ENCODE measurements at places on chromosomes 1 and 21. TPM values are rescaled to one million over a fixed set of nuclear protein-coding genes. Genes with fewer than 3 reads are reported as not detected.

DNA sequence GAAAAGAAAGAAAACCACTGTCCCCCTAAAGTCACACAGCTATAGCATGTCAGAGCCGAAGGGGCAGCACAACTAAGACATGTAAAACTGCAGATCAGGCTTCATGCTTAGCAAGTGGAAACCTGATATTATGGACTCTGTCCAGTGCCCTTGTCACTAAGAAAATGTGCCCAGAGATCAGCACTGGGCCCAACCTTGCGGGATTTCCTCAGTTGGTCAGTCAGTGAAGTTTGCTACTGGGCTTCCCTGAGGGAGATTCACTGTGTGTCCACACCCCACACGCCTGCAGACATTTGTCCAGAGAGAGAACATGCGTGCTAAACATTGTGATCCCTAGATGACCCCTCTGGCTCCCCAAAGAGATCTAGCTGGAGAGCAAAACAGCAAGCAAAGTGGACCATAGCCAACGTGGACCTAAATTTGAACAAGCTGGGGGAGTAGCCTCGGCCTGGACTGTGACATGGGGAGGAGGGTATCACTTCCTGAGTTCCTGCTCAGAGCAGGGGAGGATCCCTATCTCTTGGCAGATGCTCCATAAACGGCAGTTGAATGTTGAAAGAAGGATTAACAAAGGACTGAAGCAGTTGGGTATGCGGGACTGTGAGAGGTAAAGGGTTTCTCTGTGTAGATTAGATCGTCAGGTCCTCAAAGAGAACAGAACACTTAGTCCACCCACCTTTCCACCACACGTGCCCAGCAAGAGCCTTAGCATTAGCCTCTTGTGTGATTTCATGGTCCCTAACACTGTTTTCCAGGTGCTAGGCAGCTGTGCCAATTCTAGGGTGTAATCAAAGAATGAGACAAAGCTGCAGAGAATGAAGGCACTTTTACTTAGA is 53.6 kb downstream of the GLUL start:
- no peak overlapping the region for H3K4me3 ChIP-seq
- no peak overlapping the region for H3K27ac ChIP-seq
- DNase-seq = no peak
- no peaks in the 10 kb centered on the region for H3K27me3 ChIP-seq
- no peaks in the 10 kb centered on the region for H3K36me3 ChIP-seq

- peaks cover 18% of the 10 kb centered on the region for H3K27me3 ChIP-seq
- no peak for DNase-seq
- H3K4me1 ChIP-seq = peaks cover 13% of the 10 kb centered on the region
Observed at GRCh38 chr1:166884971-166885370, 8.9 kb upstream of the TADA1 start.

PEA15 gene
- polyA plus RNA-seq = 10.0 TPM

DNA sequence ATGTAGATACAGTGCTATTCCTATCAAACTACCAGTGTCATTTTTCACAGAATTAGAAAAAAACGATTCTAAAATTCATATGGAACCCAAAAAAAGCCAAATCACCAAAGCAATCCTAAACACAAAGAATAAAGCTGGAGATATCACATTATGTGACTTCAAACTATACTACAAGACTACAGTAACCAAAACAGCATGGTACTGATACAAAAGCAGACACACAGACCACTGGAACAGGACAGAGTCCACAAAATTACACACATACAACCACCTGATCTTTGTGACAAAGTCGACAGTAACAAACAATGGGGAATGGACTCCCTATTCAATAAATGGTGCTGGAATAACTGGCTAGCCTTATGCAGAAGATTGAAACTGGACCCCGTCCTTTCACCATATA is 71.4 kb upstream of the ZNF326 start:
- no peak overlapping the region for H3K27ac ChIP-seq
- no peak overlapping the region for H3K4me3 ChIP-seq
- DNase-seq = no peak
- no peaks in the 10 kb centered on the region for H3K27me3 ChIP-seq

- H3K36me3 ChIP-seq = no peaks in the 10 kb centered on the region
- no peaks in the 10 kb centered on the region for H3K27me3 ChIP-seq
- no peaks in the 10 kb centered on the region for H3K4me1 ChIP-seq
- no peak for DNase-seq
- no peak overlapping the region for H3K27ac ChIP-seq
Observed at GRCh38 chr1:33220676-33221384, 35.5 kb upstream of the ZNF362 start.

- DNase-seq = no peak
- H3K4me3 ChIP-seq = no peak overlapping the region
- no peaks in the 10 kb centered on the region for H3K27me3 ChIP-seq
- no peak overlapping the region for H3K27ac ChIP-seq
Observed at GRCh38 chr1:222288053-222288452, 259.9 kb downstream of the HHIPL2 start.

- H3K27me3 ChIP-seq = no peaks in the 10 kb centered on the region
- H3K4me3 ChIP-seq = no peak overlapping the region
- H3K4me1 ChIP-seq = no peaks in the 10 kb centered on the region
- no peak for DNase-seq
- no peaks in the 10 kb centered on the region for H3K36me3 ChIP-seq
Observed at GRCh38 chr1:201585901-201586300, 47.0 kb downstream of the NAV1 start.

- DNase-seq = no peak
- H3K27ac ChIP-seq = no peak overlapping the region
- no peaks in the 10 kb centered on the region for H3K27me3 ChIP-seq
- no peak overlapping the region for H3K4me3 ChIP-seq
- no peaks in the 10 kb centered on the region for H3K36me3 ChIP-seq
- H3K4me1 ChIP-seq = peaks cover 51% of the 10 kb centered on the region
Observed at GRCh38 chr1:67338642-67339041, 31.0 kb downstream of the IL12RB2 start.

DNA sequence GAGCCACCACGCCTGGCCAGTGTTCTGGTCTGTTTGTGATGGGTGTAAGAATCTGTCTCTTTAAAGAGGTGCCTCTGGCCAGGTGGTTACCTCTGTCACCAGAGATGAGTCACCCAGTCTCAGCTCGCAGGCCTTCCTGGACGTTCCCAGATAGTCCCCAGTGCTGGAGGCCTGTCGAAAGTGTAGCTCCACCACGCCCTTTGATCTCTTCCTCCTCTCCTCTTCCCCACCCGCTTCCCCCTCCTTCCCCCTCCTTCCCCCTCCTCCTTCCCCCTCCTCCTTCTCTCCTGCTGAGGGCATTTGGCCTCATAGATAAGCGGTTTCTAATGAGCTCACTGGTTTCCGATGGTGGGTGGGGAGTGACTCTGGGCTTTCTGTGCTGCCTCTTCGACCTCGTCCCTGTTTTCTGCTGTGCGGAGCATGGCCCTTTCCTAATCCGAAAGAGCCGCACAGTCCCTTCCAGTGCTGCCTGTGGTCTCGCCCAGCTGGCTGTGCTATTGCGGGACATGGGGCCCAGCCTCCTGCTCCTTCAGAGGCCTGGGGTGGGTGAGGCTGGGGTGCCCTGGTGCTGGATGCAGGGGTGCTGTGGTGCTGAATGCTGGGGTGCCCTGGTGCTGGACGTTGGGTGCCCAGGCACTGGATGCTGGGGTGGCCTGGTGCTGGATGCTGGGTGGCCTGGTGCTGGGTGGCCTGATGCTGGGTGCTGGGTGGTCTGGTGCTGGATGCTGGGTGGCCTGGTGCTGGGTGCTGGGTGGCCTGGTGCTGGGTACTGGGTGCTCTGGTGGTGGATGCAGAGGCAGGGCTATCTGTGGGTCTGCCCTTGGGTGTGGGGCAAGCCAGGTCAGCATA is 19.2 kb downstream of the AGPAT3 start:
- H3K36me3 ChIP-seq = peaks cover 4% of the 10 kb centered on the region
- H3K27ac ChIP-seq = peak overlapping the region; percentile 12
- DNase-seq = peak; percentile 11
- H3K4me1 ChIP-seq = peaks cover 67% of the 10 kb centered on the region
- H3K4me3 ChIP-seq = no peak overlapping the region
- no peaks in the 10 kb centered on the region for H3K27me3 ChIP-seq

DNA sequence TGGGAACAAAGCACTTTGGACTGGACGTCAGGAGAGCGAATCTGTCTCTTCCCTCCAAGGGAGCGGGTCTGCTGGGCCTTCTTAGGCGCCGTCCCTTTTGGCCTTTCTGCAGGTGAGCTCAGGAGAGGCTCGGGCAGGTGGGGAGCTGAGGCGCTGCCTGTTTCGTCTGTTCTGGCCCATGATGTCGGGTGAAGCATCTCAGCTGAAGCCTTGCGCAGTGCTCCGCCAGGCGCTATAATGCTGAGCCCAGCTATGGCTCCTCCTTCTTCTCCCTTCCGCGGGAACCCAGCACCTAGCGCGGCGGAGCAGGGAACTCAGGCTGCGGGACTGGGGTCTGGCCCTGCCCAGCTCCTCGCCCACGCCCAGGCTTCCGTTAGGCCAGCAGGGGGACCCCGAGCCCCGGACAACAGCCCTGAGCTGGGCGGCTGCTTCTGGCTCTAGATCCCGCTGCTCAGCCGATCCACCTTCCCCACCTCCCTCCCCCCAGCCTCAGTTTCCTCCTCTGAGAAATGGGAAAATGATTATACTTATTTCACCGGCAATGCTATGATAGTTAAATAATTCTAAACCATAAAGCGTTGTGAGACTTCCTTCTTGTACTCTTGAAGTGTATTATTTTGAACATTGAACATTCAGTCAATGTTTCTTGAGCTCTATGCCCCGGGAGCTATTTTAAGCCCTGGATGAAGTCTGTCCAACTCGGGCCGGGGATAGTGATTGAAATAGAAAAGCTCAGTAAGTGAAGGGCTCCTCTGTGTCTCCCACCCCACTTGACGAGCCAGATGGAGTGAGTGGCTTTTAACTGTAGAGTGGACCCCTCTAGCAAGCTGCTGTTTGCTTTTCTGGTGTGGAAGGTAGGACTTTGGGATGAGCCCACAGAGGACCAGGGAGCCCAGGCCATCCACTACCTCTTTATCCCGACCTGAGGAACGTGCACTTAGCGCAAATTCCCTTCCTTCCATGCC is 9.6 kb upstream of the ADORA1 start:
- H3K4me3 ChIP-seq = no peak overlapping the region
- H3K36me3 ChIP-seq = no peaks in the 10 kb centered on the region
- H3K27ac ChIP-seq = no peak overlapping the region

Measured in CD4-positive, alpha-beta memory T cell (primary cell).